ENCODE measurements at places on chromosomes 3 and 15.

DNA sequence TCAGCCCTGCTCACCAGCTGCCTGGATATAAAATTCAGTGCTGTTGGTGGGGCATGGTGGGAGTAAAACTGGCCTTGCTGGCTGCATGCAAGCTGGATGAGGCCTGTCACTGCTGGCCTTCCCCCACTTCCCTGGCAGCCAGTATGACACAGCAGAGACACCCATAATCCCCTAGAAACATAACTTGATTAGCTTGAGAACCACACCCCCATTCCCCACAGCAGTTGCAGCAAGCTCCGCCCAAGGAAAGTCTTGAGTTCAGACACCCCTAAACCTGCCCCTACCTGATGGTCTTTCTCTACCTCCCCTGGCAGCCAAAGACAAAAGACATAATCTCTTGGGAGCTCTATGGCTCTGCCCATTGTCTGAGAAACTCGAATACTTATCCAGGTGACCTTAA is 405.1 kb upstream of the NECTIN3 start:
- no peak for DNase-seq

GRCh38 chr15:46301291-46301690 is 666.5 kb downstream of the SQOR start:
- no peak for DNase-seq

DNA sequence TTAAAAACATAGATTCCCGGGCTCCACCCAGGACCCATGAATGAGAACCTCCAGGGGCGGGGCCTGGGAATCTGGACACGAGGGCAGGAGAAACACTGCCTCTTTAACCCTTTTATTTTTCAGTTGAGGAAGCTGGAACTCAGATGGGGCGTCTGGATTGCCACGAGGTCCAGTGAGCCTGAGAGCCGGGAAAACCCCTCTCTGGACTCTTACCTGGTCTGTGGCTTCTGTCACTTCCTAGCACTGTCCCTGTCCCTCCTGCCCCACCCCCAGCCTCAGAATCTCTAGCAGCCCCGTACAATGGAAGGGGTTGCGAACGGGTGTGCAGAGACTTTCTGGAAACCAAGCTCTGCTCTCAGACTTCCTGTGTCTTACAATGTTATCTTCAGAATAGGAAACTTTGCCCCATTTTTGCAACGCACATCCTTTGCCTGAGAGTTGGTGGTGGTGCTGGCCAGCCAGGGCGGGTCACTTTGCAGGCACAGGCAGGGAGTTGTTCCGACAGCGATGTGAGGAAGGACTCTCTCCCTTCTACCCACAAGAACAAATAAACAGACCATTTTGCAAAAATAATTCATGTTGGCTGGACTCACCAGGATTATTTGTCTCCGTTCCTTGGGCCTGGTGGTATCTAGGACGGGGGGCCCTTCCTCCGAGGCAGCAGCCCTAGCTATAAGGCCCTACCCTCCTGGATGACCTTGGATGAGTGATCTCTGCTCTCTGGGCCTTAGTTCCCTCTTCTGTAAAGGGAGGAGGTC is 59.1 kb downstream of the SMAD6 start:
- DNase-seq, result no peak

- DNase-seq, result peak; percentile 56
Observed at GRCh38 chr3:170961616-170962400, 53.4 kb upstream of the EIF5A2 start.

DNA sequence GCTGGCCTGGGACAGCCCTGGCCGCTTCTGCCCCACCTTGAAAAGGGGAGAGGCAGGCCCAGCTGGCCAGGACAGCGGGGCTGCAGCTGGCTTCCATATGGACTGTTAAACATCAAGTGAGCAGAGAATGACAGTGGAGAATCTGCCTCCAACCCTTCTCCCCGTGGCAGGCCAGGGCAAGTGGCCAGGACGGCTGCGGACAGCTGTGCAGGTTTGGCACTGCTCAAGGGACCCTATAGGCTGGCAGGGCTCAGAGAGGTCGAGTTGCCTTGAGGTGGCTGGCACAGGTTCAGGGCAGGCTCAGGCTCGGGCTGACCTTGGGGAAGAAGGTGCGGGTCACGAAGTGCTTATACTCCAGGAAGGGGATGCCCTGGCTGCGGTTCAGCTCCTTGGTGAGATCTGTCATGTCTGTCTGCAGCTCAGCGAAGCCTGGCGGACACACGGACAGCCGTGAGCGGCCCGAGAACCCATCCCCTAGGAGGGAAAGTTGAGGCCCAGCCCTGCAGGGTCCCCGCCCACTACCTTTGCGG is 24.3 kb downstream of the H1-8 start:
- DNase-seq, result no peak

GRCh38 chr3:71528816-71529215 is 54.7 kb downstream of the FOXP1 start:
- DNase-seq, result no peak

GRCh38 chr3:103863381-103863780 is 1428.6 kb downstream of the ZPLD1 start:
- no peak for DNase-seq

Measured in fibroblast of skin of right quadriceps (primary cell).